ENCODE measurements at places on chromosomes 2 and 18.

DNA sequence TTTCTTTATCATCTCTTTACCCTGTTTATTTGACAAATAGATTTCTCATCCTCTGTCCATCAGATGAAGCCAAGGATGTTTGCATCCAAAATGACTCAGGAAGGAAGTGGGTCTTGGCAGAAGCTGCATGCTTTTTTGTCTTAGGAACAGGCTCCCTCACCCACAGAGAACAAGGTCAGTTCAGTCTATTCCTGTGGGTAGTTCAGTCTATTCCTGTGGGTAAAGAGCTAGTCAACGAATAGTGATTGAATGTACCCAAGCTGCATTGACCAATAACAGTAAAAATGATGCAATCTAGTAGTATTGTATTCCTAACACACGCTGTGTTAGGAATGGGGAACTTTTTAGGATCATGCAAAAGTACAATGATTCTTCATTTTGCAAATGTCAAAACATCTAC lies 290.8 kb upstream of the TANK start:
- no peak for DNase-seq

- DNase-seq: no peak
Observed at GRCh38 chr2:97739020-97739892, 25.9 kb downstream of the ZAP70 start.

GRCh38 chr2:136058262-136058661 lies 59.7 kb downstream of the CXCR4 start:
- DNase-seq: no peak

DNA sequence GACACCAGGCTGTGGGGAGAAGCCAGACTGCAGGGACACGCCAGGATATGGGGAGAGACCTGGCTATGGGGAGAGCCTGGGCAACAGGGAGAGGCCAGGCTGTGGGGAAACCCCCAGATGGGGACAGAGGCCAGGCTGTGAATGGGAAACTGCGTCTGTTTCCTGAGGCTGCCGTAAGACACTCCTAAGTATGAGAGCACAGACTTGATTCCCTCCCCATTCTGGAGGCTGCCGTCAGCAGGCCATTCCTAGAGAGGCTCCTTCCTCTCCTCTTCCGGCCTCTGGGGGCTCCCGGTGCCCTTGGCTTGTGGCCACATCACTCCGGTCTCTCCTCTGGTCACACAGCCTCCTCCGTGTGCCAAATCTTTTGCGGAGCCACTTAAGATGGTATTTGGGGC lies 32.3 kb downstream of the ADI1 start:
- no peak for DNase-seq

GRCh38 chr2:235966932-235967757 lies 201.0 kb downstream of the GBX2 start:
- DNase-seq: no peak

DNA sequence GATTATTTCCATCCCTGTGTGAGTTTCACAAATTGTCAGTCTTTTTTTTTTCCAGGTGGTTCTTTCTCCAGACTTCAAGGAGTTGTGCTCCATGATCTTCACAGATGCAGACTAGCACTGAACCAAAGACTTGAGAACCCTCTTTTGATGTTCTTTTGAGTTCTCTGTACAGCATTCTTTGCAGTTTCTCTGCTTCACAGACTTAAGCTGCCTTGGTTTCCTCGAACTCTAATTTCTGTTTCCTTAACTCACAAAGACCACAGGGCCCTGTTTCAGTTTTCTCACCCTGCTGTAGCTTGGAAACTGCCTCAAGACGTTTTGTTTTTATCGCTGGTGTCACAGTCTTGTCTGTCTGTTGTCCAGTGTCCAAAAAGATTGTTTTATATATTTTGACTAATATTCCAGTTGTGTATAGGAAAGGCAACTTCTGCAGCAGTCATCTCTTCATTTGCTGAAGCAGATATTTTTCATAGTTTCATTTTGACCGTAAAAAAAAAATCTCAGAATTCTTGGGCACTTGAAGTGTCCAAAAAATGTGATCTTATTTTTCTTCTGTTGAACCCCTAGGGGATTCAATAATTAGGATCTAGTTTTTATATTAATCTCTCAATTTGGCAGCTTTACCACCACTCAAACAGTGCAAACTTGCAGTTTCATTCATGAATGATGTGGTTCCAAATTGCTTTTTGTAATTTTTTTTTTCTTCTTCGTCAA lies 97.0 kb upstream of the MC4R start:
- no peak for DNase-seq

- DNase-seq: peak; percentile 48
Observed at GRCh38 chr2:203951366-203951902, 14.9 kb downstream of the ICOS start.

DNA sequence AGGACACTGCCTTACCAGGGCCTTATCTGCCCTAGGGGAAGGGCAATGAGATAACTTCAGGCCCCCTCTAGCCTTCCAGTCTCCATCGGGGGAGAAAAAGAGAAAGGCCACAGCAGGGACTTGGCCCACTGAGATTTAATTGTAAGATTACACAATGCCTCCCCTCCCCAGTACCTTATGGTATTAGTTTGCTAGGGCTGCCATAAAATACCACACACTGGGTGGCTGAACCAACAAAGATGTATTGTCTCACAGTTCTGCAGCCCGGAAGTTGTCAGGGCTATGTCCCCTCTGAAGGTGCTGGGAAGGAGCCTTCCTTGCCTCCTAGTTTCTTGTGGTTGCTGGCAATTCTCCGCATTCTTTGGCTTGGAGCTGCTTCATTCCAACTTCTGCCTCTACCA lies 34.8 kb upstream of the SPATA3 start:
- DNase-seq: no peak

DNA sequence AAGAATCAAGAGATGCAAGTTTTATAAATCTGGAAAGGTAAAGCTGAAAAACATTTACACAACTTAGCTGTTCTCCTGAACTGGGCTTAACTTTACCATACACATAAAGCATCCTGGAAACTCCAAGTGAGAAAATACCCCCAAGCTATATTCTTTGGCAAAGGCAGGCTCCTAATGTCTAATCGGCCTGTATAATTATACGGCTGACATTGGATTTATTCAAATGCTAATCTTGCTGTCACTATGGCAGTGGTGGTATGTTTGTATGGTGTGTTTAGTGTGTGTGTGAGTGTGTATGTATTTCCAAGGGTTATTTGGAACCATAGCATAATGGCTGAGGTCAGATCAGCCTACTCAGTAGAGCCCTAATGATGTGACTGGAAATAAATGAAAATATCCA lies 1031.8 kb upstream of the ZEB2 start:
- DNase-seq: no peak

DNA sequence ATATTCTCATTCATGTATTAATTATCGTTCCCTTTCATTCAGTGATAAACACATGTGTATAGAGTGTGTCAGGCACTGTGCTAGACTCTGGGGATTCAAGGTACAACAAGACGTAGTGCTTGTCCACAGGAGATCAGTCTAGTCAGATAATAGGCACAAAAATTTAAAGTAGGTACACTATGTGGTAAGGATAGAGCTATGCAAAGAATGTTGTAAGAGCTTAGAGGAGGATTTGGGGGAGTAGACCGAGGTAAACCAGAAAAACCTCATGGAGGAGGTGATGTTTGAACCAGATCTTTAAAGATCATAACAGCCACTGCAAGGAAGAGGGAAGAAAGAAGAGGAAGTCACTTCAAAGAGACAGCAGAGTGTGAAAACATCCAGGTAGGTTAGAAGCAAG lies 256.9 kb upstream of the DDX18 start:
- no peak for DNase-seq

DNA sequence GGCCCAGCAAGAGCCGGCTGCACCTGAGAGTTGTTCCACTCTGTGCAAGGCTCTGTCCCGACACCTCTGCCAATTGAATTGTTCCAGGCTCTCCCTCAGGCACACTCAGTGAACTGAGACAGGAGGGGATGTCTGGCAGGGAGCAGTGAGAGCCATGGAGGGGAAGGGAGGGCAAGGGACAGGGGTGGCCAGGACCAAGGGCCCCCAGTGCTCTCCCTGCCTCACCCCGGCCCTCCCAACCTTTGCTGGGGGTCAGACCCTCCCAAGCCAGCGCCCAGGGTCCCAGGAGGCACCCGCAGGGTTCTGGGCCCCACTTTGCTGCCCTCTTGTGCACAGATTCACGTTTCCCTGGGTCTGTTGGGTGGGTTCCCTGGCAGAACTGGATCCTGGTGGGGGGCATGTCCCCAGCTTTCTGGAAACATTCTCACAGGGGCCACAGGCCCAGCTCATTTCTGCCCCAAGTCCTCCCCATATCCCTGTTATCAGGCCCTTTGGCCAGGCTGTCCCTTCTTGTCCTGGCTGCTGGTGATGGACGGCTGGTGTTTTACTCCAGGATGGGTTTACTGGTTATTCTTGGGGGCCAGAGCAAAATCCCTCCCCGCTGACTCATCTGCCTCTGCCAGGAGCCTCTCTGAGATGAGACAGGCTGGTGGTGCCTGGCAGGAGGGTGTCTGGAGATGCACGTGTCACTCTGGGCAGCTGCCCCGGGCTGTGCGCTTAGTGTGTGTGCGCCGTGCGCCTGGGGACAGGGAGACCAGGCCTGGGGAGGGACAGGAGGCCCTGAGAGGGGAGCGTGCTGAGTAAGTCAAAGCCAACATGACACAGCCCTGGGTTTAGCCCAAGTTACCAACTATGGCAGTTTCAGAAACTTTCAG lies 136.5 kb upstream of the CTDP1 start:
- DNase-seq: no peak

GRCh38 chr18:78965917-78966792 lies 13.5 kb upstream of the SALL3 start:
- DNase-seq: no peak

GRCh38 chr2:113005030-113005509 lies at the start of gene IL36A:
Gene IL36A, plus strand, starts transcription at chr2:113005459. Its CDS starts 413 bp downstream, at chr2:113005872.
- DNase-seq: no peak

- DNase-seq: no peak
Observed at GRCh38 chr2:102432386-102432785, 9.4 kb downstream of the IL18RAP start.

- no peak for DNase-seq
Observed at GRCh38 chr2:239288951-239289511, 111.8 kb downstream of the HDAC4 start.

- no peak for DNase-seq
Observed at GRCh38 chr18:76374330-76375281, 120.4 kb downstream of the ZNF516 start.

DNA sequence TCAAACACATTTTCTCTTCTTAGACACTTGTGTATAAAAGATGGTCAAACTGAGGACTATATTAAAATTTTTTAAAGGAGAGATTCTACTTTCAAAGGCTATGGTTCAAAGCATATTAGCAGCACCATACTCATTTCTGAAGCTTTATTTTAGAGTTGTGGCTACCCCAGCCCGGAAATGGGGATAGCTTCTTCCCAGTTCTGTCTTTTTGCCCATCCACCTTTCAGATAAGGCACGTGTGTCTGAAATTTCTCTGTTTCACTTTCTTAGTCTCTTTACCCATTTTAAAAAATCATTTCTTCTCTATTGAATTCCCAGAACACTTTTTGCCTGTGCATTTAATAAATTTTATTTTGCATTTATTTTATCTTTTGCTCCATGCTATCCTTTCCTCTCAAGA lies 431.5 kb downstream of the RNF144A start:
- no peak for DNase-seq

DNA sequence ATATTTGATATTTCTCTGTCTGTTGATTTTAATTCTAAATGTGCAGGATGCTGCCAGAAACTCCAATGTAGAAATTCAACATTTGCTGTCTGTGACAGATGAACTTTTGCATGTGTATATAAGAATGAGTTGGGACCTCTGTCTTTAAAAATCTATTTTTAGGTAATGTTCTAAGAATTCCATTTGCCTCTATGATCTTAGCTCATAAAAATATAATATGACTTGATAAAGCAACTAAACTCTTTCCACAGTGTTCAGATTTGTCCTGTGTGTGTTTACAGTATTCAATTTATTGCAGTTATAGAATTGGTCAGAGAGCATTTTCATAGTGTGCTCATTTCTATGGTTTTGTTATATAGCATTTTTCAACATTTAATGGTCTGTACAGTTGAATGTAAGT lies 33.6 kb downstream of the RNMT start:
- no peak for DNase-seq

GRCh38 chr18:57953883-57954282 lies 90.1 kb upstream of the NEDD4L start:
- DNase-seq: no peak

- DNase-seq: no peak
Observed at GRCh38 chr2:236728916-236729670, 159.5 kb downstream of the ACKR3 start.

DNA sequence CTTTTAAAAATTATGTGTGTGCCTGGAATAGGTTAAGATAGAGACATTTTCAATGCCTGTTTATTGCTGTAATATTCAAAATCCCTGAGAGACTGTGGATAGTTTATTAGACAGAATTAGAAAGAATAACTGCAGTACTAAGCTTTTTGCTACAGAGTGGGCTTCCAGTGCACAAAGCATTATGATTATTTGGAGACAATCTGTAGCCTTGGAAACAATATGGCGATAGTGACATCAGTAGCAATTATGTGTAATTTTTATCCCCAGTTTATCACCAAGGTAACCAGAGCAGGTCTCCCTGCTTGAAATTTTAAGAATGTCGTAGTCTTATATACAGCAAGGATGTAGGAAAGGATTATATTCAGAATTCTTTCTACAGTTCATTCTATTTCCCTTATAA lies 100.0 kb downstream of the MYO3B start:
- DNase-seq: no peak

DNA sequence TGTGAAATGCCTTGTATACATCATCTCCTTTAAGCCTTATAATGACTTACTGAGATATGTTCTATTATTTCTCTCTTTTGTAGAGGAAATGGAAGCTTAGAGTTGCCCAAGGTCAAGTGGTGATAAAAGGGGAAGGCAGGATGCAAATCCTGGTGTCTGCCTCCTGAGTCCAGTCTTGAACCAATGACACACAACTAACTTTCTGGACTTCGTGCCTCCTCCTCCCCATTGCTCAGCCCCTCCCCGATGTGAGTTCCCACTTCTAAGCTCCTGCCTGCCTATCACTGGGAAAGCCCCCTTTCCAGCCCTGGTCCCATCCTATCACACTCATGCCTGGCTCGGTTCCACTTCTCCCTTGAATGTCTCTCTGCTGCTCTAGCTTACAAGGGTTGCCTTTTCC lies 6.9 kb upstream of the CTIF start:
- DNase-seq: no peak

DNA sequence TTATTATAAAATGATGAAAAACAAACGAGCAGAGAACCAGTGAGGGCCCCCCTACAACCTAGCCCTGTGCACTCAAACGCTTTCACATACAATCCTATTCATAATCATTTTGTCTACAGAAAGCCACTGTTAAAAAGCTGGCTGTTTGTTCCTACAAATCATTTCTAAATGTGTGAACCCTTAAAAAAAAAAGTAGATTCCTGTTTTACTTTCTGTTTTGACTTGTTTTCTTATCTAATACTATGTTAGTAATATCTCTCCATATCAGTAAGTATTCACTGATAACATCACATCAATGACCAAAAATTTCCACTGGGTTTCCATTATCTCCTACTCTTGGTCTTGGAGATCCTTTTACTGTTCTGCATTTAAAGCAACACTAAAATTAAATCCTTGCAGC lies 128.8 kb upstream of the TTC39C start:
- no peak for DNase-seq

Measured in breast epithelium (tissue), 4 donors.